ENCODE measurements at places on chromosomes 1 and 21.

GRCh38 chr1:179043266-179043665, 17.6 kb downstream of the FAM20B start:
- no peak for DNase-seq

DNA sequence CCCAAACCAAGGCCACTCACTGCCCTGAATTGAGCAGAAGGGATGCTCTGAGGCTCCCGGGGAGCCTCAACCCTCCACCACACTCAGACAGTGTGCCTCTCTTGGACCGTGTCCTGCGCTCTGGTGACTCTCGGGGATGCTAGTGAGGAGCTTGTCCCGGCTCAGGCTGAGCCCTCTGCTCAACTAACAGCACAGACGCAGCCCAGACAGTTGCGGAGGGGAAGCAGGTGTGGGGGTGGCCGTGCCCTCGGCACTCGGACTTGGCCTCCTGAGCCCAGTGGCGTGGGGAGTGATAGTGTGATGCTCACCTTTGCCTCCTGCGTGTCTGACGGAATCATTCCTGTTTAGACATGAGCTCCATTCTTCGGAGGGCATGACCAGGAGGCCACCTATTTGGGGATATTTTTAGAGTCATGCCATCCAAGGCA, 15.4 kb upstream of the SLC19A1 start:
- no peak for DNase-seq

DNA sequence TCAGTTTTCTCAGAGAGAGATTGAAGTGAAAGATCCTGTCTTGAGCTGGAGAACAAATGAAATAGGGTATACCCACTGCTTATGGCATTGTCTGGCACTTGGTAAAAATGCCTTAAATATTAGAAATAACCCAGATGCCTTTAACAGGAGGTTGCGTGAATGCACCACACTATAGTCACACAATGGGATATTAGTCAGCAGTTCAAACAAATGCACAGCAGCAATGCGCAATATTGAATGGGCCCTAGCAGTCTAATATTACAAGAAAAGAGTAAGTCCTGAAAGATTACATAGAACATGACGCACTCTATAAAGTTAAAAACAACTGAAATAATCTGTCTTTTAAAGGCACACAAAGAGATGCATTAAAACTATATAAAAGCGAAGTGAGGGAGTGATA, 161.1 kb downstream of the EDEM3 start:
- no peak for DNase-seq

DNA sequence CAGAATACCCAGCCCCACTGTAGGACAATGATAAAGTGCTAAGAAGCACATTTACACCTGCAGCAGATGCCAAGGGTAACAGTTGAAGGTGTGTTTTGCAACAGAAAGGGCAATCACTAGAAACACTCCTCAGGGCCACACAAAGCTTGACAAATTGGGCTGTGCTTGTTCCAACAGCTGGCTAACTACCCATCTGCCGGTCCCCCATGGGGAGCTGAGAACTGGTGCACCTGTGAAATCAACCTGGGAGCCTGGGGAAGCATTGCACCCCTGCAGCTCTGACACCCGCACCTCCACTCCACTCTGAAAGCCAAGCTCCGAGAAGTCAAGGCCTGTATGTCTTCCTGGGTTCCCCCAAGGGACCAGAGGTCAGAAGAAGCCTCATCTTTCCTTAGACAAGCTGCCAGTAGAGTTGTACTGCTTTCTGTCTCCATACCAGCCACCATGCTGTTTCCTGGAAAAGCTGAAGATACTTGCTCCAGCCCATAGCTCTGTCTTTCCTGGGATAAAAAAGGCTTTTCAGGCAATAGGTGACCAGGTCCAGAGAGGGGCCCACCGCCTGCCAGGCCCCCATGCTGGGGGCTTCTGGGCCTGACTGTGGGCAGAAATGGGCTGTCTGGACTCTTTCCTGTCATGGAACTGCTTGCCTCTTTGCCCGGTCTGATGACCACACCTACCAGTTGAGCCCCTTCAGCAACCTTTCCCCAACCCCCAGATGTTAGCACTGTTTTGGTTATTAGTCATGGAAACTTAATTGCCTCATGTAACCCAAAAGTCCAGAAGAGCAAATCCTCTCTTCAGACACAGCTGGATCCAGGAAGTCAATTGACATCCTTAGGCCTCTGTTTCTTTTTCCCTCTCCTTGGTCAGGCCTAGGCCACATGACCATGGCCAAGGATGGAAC, 93.6 kb downstream of the KIF14 start:
- no peak for DNase-seq

DNA sequence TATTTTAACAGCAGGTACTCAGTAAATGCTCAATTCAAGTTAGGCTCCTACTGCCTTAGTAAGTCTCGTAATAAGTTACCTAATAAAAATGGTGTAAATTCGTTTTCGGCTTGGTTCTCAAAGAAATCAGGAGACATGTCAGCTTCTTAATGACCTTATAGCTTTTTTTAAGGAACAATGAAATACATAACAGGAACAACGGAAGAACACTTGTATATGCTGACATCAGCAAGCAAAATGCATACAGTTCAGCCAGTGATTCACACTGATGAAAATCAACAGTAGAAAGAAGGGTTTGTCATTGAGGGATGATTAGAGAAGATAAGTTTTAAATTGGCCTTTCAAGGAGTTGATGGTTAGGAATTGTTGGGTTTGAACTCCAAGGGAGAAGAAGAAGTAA, 13.3 kb downstream of the RPTN start:
- no peak for DNase-seq

GRCh38 chr1:204503913-204504519, 9.4 kb upstream of the PIK3C2B start:
- no peak for DNase-seq
